ENCODE measurements at places on chromosomes 5 and 9. TPM values are rescaled to one million over a fixed set of nuclear protein-coding genes. Genes with fewer than 3 reads are reported as not detected.

ARHGAP26 gene
- 7.0 TPM for total RNA-seq

ADCY2 gene
- total RNA-seq, result not detected

COL5A1 gene
- total RNA-seq, result 16.0 TPM

STPG3 gene
- total RNA-seq, result not detected

SLIT3 gene
- total RNA-seq, result 0.36 TPM

NUTM2F gene
- not detected for total RNA-seq

TERT gene
- not detected for total RNA-seq

ZNF622 gene
- total RNA-seq, result 47.2 TPM

CDC23 gene
- total RNA-seq, result 29.3 TPM

YIPF5 gene
- total RNA-seq, result 19.7 TPM

TTLL11 gene
- total RNA-seq, result 0.75 TPM

NRG2 gene
- total RNA-seq, result 0.43 TPM

LIX1 gene
- under 0.01 TPM for total RNA-seq

GGTA1 gene
- not detected for total RNA-seq

CHSY3 gene
- total RNA-seq, result 2.5 TPM

IL7R gene
- 1.6 TPM for total RNA-seq

SH3RF2 gene
- 16.3 TPM for total RNA-seq

PTGER4 gene
- 36.8 TPM for total RNA-seq

TOMM5 gene
- total RNA-seq, result 159 TPM

PCDHGA2 gene
- total RNA-seq, result 0.72 TPM

PCDH12 gene
- under 0.01 TPM for total RNA-seq

CD14 gene
- total RNA-seq, result not detected

PKD2L2 gene
- total RNA-seq, result not detected

TRPM3 gene
- total RNA-seq, result not detected

CER1 gene
- not detected for total RNA-seq

SHOC1 gene
- total RNA-seq, result 0.07 TPM

AFAP1L1 gene
- total RNA-seq, result 17.2 TPM

GNA14 gene
- total RNA-seq, result 0.14 TPM

GOLGA1 gene
- 26.0 TPM for total RNA-seq

SVEP1 gene
- total RNA-seq, result 0.29 TPM

OR1Q1 gene
- total RNA-seq, result not detected

LCP2 gene
- not detected for total RNA-seq

FGF1 gene
- 4.7 TPM for total RNA-seq

TAF11L2 gene
- not detected for total RNA-seq

CAMK2A gene
- total RNA-seq, result not detected

PAPPA gene
- 2.5 TPM for total RNA-seq

PCDHB16 gene
- total RNA-seq, result under 0.01 TPM

IFNA2 gene
- total RNA-seq, result not detected

LMAN2 gene
- total RNA-seq, result 266 TPM

SPINK13 gene
- total RNA-seq, result 0.58 TPM

CCL27 gene
- total RNA-seq, result not detected

SH3TC2 gene
- 2.3 TPM for total RNA-seq

SCGB3A2 gene
- not detected for total RNA-seq
